Stomach (tissue), 19 donors: ENCODE measurements at places on chromosomes 4 and X. TPM values are rescaled to one million over a fixed set of nuclear protein-coding genes. Genes with fewer than 3 reads are reported as not detected.

Gene POU4F2
- total RNA-seq = not detected

Gene FOXR2
- not detected for total RNA-seq

Gene RTL5
- total RNA-seq = 0.58 TPM

Gene GAGE13
- not detected for total RNA-seq

Gene IL21
- total RNA-seq = not detected

Gene FSTL5
- total RNA-seq = 4.6 TPM

Gene DCAF16
- total RNA-seq = 12.1 TPM

Gene DGKK
- total RNA-seq = 1.8 TPM

GRCh38 chr4:127669691-127670090 lies 36.9 kb downstream of the INTU start:
- no peak for DNase-seq

DNA sequence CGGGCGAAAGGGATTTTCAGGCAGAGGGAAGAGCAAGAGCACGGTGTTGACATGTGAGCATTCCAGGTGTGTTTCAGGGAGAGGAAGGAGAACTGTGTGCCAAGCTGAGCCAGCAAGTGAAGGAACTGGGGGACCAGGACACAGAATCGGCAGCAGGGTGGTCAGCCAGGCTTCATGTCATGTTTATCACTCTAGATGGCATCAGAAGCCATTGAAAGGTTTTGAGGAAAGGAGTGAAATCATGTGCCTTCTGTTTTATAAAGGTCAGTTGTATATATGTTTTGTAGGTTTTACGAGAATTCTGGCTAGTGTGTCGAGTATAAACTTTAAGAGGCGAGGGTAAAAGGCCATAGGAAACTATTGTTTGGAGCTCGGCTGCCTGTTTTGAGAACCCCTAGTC lies 682.3 kb downstream of the TRIML1 start:
- DNase-seq = no peak

- DNase-seq = no peak
Observed at GRCh38 chr4:68152411-68152810, 22.7 kb upstream of the TMPRSS11F start.

- DNase-seq = no peak
Observed at GRCh38 chr4:3366893-3367775, 74.3 kb downstream of the RGS12 start.

DNA sequence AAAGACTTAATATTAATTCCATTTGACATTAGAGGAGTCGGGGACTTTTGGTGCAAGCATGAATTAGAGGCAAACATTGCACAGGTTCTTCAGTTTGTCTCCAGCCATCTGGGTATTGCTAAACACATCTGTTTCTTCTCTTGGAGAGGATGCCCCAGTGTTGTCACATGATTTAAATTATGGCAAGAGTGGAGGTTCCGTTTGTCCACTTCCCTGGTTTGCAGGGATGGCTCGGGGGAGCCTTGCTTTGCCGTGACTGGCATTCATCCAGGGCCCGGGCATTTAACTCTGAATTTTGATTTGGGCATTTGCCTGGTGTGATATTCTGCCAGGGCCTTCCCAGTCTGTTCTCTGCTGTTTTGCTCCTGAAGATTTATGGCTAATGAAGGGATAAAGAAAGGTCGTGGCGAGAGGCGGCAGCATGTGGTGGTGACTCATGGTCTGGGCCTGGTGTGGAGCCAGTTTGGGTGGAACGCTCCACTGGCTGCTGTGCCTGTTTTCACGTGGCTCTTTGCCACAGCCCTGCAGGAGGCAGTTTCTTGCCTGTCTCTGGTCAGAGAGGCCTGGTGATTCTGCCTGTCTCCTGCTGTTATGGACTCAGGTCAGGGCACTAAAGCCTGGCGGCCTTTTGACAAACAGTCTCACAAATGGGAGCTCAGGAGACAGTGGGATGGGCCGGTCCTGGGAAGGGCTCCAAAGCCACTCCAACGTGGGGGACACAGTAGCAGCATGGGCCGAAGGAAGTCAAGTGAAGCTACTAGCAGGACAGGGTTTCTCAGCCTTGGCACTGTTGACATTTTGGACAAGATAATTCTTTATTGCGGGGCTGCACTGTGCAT lies 99.4 kb upstream of the PGRMC2 start:
- DNase-seq = peak; percentile 81

GRCh38 chr4:90081432-90082144 lies 45.6 kb upstream of the CCSER1 start:
- DNase-seq = no peak

DNA sequence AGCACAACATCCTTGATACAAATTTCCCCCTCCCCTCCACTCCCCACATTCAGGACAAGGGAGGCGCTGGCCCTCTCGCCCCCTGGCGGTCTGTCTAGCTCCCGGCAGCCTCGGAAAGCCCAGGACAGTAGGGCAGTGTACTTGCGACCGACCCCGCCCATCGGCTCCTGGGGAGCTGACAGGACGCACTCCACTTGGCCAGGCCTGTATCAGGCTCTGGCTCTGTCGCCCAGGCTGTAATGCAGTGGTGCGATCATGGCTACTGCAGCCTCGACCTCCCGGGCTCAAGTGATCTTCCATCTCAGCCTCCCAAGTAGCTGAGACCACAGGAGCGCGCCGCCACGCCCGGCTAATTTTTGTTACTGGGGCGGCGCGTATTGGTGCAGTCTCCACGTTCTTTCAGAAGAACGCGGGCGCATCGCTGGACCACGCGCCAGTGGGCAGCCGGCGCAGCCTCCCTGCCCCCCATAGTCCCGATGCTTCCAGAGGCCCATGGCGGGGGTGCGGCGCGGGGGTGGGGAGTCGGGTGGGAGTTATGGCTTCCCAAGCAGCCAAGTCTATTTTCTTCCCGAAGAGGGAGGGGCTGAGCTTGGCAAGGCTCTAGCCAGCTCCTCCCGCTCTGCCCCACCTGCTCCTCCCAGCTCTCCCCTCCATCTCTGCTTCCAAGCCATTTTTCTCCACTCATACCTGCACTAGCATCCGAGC lies 7.8 kb upstream of the AKAP14 start:
- DNase-seq = peak; percentile 54

DNA sequence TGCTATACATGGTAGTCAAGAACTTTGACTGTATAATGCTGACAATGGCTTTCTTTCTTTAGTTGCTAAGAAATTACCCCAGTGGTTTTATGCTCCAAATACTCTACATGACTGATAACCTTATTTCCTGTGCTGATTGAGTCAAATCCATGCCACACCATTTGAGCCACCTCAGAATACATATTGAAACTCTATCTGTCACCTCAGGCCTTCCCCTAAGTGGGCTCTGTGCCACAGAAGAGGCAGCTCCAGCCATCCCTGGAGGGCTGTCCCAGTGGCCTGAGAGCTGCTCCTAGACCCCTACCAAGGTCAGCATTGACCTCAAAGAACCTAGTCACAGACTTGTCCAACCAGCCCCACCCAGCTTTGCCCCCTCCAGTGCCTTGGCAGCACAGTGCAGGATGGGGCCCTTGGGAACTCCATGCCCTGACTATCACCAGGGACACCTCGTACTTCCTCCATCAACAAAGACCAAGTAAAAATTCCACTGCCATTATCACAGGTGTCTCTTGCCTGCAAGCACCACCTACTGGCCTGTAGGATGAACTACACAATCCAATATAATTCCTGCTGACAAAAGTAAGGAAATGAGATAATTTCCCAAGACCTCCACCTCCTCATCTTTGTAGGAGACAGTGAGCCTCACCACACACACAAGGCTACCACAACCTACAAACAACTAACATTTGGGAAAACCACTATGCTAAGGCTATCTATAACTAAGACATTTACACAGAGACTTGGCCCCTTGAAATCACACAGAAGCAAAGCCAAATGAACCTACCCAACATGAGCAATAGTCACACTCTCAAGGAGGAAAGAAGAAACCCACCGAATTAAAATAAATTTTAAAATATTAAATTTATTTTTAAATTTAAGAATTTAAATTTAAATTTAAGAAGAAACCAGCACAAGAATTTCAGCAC lies 239.9 kb downstream of the NKX6-1 start:
- peak; percentile 12 for DNase-seq
